ENCODE measurements at places on chromosomes 2 and 18.

DNA sequence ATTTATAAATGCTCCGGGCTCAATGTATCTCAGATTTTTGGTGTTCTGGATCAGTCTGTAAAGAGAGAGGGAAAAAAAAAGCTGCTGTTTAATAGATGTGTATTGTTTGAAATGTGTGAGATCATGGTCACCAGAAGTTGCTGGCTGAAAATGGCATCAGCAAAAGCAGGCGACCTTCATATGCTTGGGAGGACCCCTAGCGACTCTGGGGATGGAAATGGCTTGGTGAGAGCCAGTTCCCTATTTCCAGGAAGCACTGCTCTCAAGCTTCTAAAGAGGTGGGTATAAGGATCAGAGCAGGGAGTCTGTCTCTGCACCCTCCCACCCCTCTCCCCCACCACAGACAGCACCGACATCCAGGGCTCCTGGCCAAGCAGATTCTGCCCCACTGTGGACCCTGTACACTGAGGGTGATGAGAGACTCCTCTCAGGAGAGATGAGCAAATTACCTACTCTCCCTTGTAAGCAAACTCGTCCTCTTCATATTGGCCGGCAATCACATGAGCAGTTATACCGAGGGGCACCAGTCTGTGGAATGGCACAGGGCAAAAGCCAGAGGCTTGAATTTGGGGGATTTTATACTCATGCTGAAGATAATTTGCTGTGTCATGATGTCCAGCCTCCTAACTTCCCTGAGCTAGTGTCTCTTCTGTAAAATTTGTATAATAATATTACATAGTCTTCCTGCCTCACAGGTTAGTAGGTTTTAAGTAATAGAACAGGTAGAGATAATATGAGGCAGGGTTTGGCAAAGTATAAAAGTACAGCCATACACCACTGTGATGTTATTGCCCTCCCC, 29.6 kb downstream of the LHCGR start:
- DNase-seq, result no peak

DNA sequence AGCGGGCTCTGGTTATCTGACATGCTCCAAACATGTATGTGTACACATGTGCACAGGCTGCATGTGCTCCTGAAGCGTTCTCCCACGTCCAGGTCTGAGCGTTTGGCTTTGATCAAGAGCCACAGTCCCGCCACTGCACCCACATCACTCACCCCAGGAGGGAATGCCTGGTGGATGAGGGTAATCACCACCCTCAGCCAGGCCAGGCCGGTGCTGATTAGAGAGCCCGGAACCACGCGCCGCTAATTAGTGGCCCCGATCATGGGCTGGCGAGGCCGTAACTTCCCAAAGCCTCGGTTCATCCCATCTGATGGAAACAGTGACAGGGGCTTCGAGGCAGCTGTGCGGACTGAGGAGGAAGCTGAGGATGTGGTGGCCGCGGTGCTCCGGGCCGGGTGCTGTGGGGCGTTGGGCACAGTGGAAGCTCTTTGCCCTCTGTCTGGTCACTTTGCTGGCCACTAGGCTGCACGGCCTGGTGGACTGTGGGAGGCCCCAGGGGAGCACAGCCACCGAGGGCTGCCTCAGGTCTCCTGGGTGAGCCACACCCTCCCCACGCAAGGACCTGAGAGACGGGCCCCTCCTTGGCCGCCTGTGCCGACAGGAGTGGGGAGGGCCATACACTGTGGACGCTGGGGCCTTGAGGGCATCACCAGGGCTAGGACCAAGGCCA, 219.4 kb downstream of the TWIST2 start:
- DNase-seq, result no peak

DNA sequence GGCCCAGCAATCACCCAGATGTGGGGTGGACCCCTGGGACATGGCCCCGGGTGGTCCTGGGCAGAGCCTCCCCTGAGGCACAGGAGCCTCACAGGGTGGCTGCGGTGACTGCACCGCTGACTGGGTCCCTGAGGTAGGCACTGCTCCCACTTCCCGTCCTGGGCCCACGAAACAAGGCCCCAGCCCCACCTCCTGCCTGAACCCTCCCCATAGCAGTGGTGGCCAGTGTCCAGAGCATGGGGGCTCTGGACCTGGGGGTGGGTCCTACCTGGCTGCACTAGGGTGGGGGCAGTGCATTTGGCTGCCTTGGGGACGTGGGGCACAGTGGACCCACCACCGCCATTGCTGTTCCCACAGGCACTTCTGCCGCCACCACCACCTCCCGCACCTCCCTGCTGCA, 39.4 kb downstream of the TDRD15 start:
- no peak for DNase-seq

DNA sequence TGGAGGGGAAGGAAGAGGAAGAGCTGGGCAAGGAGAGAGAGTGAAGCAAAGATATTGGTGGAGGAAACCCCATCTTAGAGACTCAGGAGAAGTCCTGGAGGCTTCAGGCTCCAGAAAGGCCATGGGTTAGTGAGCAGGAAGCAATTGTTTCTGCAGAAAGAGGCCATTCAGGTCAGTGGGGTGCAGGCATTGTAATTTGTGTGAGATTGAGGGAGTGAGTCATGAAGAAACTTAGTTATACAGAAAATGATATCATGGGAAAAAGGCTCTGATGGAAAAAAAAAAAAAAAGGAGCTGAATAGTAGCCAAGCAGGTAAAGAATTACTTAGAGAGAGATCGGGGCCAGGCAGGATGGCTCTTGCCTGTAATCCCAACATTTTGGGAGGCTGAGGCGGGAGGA, 4.0 kb downstream of the EMILIN2 start:
- no peak for DNase-seq

- DNase-seq, result peak; percentile 8
Measured at GRCh38 chr2:17148407-17149145, 369.7 kb downstream of the RAD51AP2 start.

DNA sequence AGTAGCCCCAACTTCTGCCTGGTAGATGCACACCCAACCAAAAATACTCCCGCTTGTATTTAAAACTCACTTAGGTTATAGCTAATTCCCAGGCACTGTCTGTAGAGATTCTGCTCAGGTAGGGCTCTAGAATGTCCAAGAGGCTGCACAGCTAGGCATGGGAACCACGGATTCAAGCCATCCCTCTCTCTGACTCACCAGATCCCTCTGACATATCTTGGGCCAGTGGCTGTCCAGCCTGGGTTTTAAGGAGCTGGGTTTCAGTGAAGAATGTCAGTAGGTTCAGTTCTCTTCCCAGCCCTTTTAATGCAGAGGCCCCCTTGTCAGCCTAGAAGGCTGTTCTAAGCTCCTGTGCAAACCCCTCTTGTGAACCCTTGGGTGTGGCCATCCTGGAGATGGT, 15.9 kb upstream of the IL1R1 start:
- no peak for DNase-seq

DNA sequence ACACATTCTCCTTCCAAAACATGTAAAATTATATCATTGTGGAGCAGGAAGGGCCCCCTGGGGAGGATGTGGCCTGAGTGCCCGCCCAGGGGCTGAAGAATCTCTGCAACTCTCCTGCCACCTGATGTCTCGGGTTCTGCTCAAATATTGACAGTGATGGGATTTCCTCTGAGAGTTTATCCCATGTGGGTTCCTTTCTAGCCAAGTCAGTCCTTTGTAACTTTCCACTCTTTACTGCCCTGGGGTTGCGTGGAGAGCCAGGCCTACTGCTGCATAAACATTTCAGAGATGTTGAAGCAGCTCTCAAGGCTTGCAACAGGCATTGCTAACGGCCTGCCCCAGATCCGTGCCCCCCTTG, 4.0 kb upstream of the RAB17 start:
- no peak for DNase-seq

DNA sequence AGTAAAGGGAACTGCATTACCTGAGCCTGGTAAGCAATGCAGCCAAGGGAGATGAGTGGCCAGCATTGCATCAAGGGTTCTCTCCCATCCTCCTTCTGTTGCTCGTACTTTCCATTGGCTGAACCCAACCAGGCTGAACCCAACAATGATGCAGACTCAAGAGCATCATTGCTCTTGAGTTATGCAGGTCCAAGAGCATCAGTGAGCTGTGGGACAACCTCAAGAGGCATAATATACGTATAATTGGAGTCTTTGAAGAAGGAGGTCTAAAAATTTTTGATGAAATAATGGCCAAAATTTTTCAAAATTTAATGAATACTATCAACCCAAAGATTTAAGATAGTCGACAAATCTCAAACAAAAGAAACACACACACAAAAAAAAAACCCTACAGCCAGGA, 213.0 kb downstream of the RNF152 start:
- no peak for DNase-seq

DNA sequence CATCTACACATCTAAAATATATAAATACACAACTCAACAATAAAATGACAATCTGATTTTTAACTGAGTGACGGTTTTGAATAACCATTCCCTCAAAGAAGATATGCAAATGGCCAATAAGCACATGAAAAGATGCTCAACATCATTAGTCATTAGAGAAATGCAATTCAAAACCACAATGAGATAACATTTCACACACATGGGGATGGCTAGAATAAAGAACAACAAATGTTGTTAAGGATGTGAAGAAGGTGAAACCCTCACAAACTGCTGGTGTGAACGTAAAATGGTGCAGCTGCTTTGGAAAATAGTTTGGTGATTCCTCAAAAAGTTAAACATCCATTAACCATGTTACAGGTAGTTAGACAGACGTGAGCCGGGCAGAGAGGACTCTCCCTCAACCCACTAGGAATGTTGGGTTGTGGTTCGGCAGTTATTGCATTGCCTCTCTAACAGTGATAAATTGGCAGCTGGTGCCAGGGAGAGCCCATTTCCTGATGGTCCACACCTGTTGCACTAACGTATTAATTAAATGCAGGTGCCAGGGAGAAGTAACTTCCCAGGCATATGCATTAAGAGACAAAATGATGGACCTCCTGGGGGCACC, 22.3 kb upstream of the DUSP2 start:
- no peak for DNase-seq

DNA sequence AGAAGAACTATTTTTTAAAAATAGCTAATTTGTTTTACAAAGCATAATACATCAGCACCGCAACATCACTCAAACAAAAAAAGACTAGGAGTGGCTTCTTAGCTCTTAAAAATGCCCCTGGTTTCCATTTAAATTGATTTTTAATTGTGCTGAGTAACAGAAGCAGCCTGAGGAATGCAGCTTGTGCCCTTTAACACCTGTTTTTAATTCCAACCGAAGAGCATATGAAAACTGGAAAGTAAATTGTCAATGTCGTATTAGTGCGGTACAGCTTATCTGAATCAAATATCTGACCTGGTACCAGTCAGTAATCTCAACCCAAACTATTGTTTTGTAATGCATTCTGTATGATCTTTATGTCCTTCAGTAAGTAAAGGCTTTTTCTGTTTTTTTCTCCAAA, 13.2 kb upstream of the CD302 start:
- DNase-seq, result no peak

DNA sequence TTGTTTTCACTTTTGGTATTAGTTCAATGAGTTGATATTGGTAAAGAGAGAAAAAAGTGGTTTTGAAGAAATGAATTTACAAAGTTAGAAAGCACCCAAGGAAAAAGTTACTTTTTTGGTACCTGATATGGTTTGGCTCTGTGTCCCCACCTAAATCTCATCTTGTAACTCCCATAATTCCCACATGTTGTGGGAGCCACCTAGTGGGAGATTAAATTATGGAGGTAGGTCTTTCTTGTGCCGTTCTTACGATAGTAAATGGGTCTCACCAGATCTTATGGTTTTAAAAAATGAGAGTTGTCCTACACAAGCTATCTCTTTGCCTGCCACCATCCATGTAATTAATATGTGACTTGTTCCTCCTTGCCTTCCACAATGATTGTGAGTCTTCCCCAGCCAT, 965.6 kb upstream of the NRXN1 start:
- DNase-seq, result no peak

DNA sequence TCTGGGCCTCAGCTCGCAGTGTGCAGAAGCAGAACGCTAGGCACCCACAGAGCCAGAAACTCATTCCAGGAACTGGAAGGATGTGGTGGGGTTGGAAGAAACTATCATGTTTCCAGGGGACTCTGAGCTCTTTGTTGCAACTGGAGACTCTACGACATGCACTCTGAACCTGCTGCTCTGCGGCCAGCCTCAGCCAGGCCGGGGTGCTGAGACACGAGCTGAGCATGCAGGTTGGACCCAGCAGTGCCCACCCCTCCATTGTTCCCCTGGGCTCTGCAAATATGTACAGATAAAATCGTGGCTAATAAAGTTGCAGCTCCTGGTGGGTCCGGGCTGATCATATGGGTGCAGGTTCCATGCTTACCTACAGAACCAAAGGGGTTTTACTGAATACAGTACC, 37.6 kb upstream of the ARL4C start:
- DNase-seq, result no peak

- DNase-seq, result no peak
Measured at GRCh38 chr2:24047703-24048033, 477 bp upstream of the WDCP start.

- DNase-seq, result no peak
Measured at GRCh38 chr2:196478588-196478987, 160.9 kb upstream of the CCDC150 start.

GRCh38 chr2:233061591-233062450, 1.7 kb downstream of the INPP5D start:
- DNase-seq, result no peak

DNA sequence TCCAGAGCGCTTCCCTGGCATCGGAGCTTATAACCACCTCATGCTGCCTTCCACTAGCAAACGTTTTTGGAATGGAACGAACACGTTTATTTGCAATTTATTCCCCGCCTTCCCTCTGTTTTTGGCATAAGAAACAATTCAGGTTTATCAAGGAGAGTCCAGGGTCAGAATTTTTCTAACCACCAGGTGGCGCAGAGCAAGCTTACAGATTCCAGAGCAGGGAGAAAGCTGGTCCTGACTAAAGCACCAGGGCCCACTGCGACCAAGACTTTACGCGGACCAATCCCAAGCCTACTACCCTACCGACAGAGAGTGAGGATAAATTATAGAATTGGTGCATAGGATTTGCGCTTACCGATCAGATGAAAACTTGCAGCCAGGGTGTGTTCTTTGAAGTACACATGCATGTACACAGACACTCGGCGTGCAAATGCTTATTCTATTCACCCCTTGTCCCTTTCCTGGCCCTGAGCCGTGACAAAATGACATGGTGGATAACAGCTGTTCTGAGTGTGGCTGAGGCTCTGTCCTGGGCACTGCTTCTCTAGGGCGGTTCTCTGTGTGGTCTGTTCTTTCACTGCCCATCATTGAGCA, 34.7 kb downstream of the NAPG start:
- peak; percentile 81 for DNase-seq

DNA sequence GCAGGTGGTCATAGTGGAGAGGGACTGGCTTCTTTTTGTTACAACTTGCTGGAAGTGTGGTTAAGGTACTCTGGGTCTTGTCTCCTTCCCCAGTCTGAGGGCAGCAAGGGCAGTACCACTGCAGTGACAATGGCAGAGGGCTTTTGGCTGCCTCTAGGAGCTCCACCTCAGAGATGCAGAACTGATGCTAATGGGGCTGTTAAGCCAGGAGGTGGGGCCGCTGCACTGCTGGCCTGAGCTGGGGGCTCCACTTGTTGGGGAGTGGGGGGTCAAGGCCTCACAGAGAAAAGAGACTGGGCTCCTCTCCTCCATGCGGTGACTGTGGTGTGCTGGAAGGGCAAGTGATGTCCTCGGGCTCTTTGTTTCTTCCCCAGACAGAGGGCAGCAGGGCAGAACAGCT, 135.7 kb downstream of the DSEL start:
- no peak for DNase-seq

- no peak for DNase-seq
Measured at GRCh38 chr2:151007365-151007764, 254.3 kb downstream of the RBM43 start.
